Stimulated activated CD4-positive, alpha-beta T cell treated with anti-CD3 and anti-CD28 coated beads, Interleukin-15, amount 100 ng/mL, for 48 hours (primary cell): ENCODE measurements at places on chromosomes 5 and 9.

DNA sequence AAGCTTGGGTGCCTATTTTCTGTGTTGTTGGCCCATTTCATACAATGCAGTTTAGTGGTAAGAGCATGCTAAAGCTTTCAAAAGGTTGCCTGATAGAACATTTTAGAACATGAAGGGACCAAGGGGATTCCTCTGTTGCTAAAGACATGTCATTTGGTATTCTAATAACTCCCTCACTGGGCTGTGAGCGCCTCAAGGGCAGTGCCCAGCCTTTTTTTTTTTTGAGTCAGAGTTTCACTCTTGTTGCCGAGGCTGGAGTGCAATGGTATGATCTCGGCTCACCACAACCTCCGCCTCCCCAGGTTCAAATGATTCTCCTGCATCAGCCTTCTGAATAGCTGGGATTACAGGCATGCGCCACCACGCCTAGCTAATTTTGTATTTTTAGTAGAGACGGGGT lies 77.1 kb downstream of the PCSK5 start:
- DNase-seq = no peak

DNA sequence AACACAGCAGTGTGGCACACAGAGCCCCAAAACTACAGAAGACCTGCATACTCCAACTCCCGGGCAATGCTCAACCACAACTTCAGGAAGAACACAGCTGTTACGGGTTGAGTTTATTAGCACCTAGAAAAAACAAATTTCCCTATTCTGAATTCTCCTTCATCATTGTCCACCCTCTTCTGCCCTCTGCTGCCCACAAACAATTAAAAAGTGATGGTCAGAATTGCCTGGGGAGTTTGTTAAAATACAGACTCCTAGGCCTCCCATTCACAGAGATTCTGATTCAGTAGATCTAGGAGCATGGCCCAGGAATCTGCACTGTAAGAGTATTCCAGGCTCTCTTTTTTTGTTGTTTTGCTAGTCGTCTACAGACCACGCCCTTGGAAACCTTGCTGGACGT lies 310.6 kb downstream of the NDUFS4 start:
- DNase-seq = no peak

DNA sequence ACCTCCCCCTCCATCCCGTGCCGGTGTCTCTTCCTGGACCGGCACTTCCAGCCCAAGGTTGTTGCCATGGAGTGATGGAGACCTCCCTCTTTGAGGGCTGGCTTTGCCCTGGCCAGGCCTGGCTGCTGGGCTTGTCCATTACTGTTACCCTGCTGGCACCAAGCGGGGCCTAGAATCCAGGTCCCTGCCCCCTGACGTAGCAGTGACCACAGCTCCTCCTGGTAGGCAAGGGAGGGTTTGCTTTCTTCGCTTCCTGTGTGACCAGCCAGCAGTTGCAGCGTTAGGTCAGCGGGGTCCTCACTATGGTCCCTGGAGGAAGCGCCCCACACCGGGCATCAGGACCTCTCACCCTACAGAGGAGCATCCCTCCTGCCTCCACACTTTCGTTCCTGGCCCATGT lies 146.7 kb upstream of the COL5A1 start:
- no peak for DNase-seq

GRCh38 chr9:121300283-121301119 lies 32.5 kb downstream of the GSN start:
- no peak for DNase-seq

GRCh38 chr5:36585701-36586100 lies 20.7 kb upstream of the SLC1A3 start:
- no peak for DNase-seq

DNA sequence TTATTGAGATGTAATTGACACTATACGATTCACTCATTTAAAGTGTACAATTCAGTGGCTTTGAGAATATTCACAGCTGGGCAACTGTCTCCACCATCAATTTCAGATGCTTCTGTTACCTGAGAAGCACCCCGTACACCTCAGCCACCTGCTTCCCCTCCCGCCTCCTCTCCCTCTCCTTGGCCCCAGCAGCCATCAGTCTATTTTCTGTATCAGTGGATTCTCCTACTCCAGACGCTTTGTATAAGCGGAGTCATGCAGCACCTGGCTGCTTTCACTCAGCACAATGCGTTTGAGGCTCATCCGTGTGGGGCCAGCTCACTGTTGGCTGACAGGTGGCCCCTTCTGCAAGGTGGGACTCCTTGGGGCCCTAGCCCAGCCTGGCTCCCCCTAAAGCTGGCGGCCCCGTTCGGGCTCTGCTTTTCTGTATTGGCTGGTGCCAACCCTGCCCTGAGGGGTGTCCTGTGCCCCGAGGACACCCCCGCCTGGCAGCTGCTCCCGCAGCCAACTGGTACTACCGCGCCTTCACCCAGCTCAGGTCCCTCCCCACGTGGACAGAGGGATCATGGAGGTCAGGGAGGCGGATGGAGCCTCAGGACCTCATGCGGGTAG lies 124.4 kb upstream of the COL5A1 start:
- DNase-seq = no peak

DNA sequence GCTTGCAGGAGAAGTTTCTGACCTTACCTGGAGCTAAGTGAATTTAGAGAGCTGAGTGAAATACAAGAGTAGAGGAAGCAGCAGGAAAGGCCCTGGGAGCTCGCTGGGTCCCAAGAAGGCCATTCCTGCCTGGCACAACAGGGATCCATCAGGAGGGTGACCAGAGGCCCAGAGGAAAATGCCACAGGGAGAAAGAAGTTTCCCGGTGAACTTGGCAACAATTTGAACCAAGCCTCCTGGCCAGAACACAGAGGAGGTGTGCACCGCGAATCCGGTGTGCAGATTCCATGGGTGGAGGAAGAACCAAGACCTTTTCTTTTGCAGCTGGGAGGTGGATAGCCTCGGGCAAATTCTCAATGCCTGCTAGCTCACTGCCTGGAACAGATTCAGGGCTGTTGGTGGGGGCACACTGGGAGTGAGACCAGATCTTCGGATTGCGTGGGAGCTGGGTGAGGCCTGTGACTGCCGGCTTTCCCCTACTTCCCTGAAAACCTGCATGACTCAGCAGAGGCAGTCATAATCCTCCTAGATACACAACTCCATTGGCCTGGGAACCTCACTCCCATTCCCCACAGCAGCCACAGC lies 1850.9 kb upstream of the NUDT12 start:
- no peak for DNase-seq

DNA sequence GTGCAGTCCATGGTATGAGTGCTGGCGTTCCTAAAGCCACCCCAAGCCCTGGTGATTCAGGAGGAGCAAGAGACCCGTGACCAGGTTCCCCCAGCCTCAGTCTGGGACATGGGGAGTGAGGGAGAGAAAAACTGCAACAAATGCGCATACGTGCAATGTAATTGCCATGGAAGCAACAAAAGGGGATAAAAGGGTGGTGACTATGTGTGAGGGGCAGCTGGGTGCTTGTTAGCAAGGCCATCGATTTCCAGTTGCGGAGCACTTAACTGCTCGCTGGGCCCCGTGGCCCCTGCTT lies 709 bp upstream of the SH3PXD2B start:
- no peak for DNase-seq

DNA sequence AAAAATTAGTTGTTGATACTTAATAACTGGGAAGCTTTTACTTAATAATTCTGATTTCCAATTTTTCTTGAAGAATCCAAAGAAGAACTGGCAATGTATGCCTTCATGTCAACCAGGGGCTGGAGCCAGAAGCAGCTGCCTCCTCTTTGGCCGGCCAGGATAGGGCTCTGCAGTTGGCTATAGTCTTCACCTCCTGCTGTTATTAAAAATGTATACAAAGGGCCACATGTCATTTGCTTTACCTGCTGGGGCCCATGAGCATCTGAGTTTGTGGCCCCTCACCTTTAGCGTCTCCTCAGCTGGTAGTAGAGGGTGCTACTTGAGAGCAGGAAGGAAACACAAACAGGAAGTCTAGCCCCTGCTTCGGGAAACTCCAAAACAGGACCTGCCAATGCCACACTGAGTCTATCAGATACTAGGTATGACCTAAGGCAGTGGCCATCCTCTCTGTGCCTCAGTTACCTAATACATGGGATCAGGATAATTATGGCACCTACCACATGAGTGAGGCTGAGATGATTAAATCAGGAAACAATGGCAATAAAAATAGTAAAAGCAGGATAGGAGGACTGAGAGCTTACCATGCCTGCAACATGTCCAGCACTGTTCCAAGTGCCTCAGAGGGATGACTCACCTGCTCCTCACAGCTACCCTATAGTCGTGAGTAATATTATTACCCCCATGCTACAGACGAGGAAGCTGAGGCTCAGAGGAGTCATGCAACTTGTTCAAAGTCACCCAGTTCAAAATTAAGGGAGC lies 21.3 kb downstream of the CCDC69 start:
- peak; percentile 39 for DNase-seq

DNA sequence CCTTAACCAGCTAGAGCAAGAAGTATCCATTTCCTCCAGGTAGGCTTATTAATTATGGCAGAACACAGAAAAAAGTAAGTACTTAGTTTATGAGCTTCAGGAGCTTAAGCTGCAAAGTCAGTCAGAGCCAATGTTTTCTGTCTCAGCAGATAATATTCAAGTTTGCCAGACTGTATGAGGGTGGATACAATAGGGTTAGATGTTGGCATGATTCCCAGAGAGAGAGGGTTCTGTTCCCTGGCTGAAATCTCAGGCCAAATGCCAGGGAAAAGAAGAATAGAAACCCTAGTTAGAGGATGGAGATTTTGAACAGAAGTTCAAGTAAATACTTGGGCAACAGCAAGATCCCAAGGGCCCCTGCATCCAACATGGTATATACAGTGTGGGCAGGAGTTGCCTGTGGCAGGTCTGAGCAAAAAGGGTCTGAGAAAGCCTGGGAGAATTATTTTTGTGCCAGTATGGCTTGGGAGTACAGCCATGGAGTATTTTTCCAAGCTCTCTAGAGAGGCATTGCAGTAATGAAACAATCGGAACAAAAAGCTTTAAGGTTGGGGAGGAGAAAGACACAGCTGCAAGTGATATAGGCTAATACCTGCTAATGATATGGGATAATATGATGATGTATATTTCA lies 31.0 kb upstream of the ISOC1 start:
- no peak for DNase-seq

GRCh38 chr9:137067860-137068538 lies 2.4 kb downstream of the SAPCD2 start:
- DNase-seq = peak; percentile 72

DNA sequence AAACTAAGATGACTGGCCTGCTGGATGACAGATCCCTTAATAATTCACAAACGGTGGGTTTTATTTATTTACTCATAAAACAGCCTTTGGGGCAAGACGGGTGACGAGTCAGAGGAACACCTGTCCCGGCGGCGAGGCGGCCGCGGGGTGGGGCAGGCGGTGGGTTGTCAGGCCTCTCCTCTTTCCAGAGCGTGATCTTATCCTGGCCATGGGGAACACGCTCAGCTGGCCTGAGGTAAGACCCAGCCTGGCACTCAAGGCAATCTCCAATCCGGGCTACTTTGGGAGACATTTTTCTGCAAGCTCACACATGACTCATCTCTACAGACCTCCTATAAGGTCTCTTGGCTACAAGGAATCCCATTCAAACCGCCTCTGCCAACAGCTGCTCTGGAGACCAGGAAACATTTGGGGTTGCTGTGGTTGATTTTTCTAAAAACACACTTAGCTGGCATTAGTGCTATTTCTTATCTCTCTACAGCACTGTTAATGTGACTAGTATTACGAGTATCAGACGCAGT lies 6.3 kb downstream of the RAPGEF1 start:
- no peak for DNase-seq

- no peak for DNase-seq
Measured at GRCh38 chr5:159951834-159952233, 35.6 kb downstream of the ADRA1B start.

GRCh38 chr9:9552665-9553064 lies 1060.1 kb downstream of the PTPRD start:
- DNase-seq = no peak

DNA sequence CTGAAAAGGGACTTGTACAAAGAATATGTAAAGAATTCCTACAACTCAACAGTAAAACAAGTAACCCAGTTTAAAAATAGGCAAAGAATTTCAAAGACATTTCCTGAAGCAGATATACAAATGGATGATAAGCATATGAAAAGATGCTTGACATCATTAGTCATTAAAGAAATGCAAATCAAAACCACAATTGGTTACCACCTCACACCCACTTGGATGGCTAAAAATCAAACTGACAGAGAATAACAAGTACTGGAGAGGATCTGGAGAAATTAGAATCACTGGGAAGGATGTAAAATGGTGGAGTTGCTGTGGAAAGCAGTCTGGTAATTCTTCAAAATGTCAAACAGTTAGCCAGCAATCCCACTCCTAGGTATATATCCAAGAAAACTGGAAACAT lies 12.5 kb upstream of the FOXE1 start:
- no peak for DNase-seq

GRCh38 chr5:65480306-65480865 lies 1.3 kb downstream of the ADAMTS6 start:
- DNase-seq = no peak

DNA sequence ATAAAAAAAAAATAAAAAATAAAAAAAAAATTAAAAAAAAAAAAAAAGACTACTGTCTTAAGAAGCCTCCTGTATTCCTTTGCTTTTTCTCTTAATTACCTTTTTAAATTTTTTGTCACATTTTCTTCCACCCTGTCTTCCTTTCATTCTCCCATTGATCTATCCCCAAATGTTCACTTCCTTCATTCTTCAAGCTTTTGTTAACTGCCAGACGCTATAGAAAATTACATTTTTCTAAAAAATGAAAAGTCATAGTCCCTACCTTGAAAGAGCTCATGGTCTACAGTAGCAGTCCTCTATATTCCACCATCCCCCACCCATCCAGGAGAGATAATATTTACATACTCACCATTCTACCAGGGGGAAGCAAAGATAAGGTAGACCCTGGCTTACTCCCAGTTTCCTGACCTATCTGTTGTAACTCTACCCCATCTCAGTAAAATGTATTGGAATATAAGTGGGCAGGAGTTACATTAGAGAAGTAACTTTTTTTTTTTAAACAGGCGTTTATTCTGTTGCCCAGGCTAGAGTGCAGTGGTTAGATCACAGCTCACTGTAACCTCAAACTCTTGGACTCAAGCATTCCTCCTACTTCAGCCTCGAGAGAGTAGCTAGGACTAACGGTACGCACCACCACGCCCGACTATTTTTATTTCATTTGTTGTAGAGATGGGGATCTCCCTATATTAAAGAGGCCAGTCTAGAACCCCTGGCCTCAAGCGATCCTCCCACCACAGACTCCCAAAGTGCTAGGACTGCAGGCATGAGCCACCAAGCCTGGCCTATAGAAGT lies 3.8 kb upstream of the PRKAA1 start:
- no peak for DNase-seq

GRCh38 chr5:35622974-35623373 lies 5.3 kb downstream of the SPEF2 start:
- no peak for DNase-seq

DNA sequence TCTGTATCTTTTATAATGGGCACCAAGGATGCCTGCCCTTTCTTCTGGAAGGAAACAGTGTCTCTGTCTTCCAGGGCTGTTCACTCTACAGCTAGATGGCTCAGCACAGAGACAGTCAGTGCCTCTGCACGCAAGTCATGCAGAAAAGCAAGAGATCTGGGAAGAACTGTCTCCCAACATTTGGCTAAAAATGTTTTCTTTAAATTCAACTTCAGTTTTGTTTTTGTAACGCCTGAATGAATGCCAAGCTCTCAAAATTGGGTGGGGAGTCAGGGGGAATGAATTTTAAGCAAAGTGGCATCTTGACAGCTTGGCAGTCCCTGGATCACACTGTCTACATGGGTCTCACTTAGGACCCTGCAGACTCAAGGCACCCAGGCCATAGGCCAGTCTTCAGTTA lies 12.6 kb downstream of the OLFML2A start:
- no peak for DNase-seq

GRCh38 chr9:114789006-114789405 lies 16.8 kb downstream of the TNFSF15 start:
- DNase-seq = no peak

GRCh38 chr9:22010866-22011625 lies 1.9 kb upstream of the CDKN2B start:
- no peak for DNase-seq

GRCh38 chr5:5275211-5275610 lies 135.1 kb downstream of the ADAMTS16 start:
- DNase-seq = no peak
